ENCODE measurements at places on chromosomes 5 and 9. TPM values are rescaled to one million over a fixed set of nuclear protein-coding genes. Genes with fewer than 3 reads are reported as not detected.

The APBA1 gene
- 10.9 TPM for polyA plus RNA-seq

The OTP gene
- not detected for polyA plus RNA-seq

The SLC12A7 gene
- 3.1 TPM for polyA plus RNA-seq

The RASGEF1C gene
- polyA plus RNA-seq, result 5.3 TPM

The ARL10 gene
- polyA plus RNA-seq, result 12.7 TPM

The COL23A1 gene
- polyA plus RNA-seq, result 0.12 TPM

The TLR4 gene
- 0.07 TPM for polyA plus RNA-seq

The SHISAL2B gene
- polyA plus RNA-seq, result not detected

The HSPA5 gene
- polyA plus RNA-seq, result 20.7 TPM

The AQP3 gene
- polyA plus RNA-seq, result not detected

The ALDH1A1 gene
- not detected for polyA plus RNA-seq

The GZMA gene
- polyA plus RNA-seq, result not detected

The LPAR1 gene
- polyA plus RNA-seq, result 0.32 TPM

The SLC28A3 gene
- polyA plus RNA-seq, result not detected

The TAS2R1 gene
- 0.41 TPM for polyA plus RNA-seq
